ENCODE measurements at places on chromosomes 7 and 10.

DNA sequence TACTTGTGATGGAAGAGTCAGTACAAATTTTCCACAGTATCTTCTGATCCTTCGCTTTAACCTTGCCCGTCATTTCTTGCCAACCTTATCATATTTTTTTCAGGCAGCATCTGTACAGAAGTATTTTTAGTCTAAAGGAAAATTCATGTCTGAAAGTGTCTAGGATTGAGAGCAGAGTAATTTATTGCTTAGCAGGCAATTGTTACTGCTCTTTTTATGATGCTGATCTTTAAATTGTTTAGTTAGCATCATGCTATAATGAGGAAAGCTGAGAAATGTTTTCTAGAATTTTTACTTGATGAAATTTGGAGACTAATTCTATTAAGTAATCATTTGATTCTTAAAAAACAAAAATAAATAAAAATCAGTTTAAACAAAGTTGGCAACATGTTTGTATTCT, 20.6 kb downstream of the KAT6B start:
- no peak for DNase-seq

DNA sequence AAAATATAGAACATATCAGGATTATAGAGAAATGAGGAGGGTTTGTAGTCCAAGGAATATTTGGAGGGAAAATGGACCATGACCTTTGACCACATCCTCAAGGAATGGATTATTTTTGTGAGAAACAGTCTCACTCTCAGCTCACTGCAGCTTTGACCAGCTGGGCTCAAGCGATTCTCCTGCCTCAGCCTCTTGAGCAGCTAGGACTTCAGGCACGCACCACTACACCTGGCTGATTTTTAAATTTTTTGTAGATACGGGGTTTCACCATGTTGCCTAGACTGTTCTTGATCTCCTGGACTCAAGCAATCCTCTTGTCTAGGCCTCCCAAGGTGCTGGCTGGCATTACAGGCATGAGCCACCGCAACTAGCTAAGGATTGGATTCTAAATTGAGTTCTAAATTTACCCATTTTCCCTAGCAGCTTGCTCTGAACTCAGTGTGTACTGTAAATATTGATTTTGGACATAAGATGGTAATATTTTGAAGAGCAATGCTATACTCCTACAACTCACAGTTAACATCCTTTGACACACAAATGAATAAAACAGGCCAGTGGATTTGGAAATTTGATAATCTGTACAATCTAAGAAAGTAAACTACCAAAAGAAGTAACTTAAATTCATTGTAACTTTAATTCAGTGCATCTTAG, 73.8 kb downstream of the TET1 start:
- no peak for DNase-seq

DNA sequence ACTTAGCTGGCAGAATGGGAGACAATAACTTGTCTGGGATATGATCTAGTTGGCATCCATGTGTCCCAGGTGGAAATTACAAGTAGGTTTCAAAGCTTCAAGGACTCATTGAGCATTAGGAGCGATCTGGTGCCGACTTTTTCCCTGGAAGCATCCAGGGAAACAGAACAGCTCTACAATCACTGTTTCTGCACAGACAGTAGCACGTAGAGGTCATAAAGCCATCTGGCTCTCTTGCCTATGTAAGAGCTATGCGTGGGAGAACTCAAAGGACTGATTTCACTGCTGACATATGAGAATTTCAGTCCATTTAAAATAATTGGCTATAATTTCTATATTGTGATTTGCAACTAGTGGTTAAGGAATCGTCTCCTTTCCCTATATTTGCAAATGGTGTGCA, 791.7 kb downstream of the REEP3 start:
- DNase-seq = no peak

DNA sequence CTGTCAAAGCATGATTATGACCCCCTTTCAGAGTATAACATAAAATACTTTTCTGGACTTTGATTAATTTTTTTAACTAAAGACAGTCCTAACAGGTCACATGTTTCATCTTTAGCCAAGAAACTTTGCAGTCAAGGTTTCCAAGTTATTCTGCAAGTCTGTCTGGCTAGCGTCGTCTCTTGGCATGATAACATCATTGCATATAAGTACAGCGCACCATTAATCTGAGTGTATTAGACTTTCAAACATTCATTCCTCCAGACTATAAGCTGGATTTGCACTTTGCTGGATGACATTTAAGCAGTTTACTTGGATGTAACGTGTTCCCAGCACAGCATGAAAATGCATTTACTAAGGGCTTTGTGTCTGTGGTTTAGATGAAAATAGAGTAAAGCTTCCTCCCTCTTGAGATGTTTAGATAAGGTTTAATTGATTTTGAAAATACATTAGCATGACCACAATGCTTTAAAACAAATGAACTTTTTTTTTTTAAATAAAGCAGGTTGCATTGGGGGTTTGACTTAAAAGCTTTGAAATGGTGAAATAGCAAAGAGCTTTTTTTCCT, 349.0 kb upstream of the MTPN start:
- no peak for DNase-seq

- no peak for DNase-seq
These were observed 32.0 kb upstream of the SLC35G1 start for GRCh38 chr10:93861825-93862224.

DNA sequence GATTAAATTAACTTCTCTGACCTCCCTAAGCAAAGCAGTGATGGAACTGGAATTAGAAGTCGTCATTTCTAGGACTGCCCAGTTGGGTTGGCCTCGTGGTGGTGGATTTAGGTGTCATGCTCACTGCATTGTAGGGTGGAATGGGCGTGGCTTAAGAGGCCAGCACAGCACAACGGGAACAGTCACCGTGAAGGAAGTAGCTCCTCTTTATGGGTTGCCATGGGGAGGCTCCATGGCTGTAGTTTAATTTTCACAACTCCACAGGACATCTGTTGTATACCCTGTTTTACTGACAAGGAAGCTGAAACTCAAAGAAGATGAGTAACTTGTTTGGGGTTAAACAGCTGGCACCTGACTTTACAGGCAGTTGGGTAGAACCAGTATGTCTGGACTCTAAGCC, 208.3 kb downstream of the CELF2 start:
- DNase-seq = no peak

Data from GM23248 (cell line).